ENCODE measurements at places on chromosomes 7 and 10. TPM values are rescaled to one million over a fixed set of nuclear protein-coding genes. Genes with fewer than 3 reads are reported as not detected.

The ASB13 gene
- total RNA-seq = 69.2 TPM

The NPFFR1 gene
- not detected for total RNA-seq

The OR2A7 gene
- total RNA-seq = 14.1 TPM

The CNPY1 gene
- not detected for total RNA-seq

The CYP26C1 gene
- not detected for total RNA-seq

The ZNF722 gene
- total RNA-seq = not detected

The OPN1SW gene
- not detected for total RNA-seq

The CNNM2 gene
- total RNA-seq = 48.0 TPM

The SPDYE2 gene
- not detected for total RNA-seq

The DOCK4 gene
- 17.5 TPM for total RNA-seq

The SPDYE16 gene
- not detected for total RNA-seq

GRCh38 chr10:102917314-102917961 is 656 bp upstream of the CNNM2 start:
- peak overlapping the region; percentile 85 for H3K4me3 ChIP-seq
- H3K36me3 ChIP-seq = no peaks in the 10 kb centered on the region
- peak; percentile 86 for DNase-seq
- no peaks in the 10 kb centered on the region for H3K27me3 ChIP-seq
- H3K4me1 ChIP-seq = peaks cover 29% of the 10 kb centered on the region

GRCh38 chr10:2392145-2392812 is 655.0 kb upstream of the ADARB2 start:
- H3K27me3 ChIP-seq = no peaks in the 10 kb centered on the region
- DNase-seq = no peak
- H3K4me1 ChIP-seq = no peaks in the 10 kb centered on the region
- no peaks in the 10 kb centered on the region for H3K36me3 ChIP-seq
- H3K27ac ChIP-seq = no peak overlapping the region

DNA sequence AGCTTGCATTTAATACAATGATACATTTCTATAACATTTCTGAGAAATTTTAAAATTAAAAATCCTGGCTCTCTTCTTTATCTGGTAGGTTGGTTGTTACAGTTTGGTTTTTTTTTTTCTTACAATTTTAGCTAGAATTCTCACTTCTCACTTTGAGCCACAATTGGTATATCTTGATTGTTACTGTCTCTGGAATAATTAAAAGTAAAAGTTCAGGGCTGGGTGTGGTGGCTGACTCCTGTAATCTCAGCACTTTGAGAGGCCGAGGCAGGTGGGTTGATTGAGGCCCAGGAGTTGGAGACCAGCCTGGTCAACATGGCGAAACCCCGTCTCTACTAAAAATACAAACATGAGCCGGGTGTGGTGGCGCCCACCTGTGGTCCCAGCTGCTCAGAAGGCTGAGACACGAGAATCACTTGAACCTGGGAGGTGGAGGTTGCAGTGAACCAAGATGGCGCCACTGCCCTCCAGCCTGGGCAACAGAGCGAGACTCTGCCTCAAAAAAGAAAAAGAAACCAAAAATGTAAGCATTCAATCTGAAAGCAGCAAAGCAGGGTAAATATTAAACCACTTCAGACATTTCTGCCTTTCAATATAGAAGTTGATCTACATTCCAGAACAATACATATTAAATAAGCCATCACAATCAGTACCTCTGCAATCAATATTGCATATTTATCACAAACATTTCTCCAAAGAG is 88.6 kb upstream of the PFKP start:
- H3K27me3 ChIP-seq = peaks cover 4% of the 10 kb centered on the region
- no peak overlapping the region for H3K27ac ChIP-seq
- no peaks in the 10 kb centered on the region for H3K36me3 ChIP-seq
- H3K4me1 ChIP-seq = no peaks in the 10 kb centered on the region
- no peak for DNase-seq
- no peak overlapping the region for H3K4me3 ChIP-seq

GRCh38 chr7:124996778-124997177 is 67.2 kb upstream of the POT1 start:
- H3K27ac ChIP-seq = no peak overlapping the region
- no peak for DNase-seq
- no peaks in the 10 kb centered on the region for H3K4me1 ChIP-seq
- no peaks in the 10 kb centered on the region for H3K36me3 ChIP-seq
- no peaks in the 10 kb centered on the region for H3K27me3 ChIP-seq

- DNase-seq = peak; percentile 70
- H3K27me3 ChIP-seq = no peaks in the 10 kb centered on the region
- no peak overlapping the region for H3K4me3 ChIP-seq
- peaks cover 26% of the 10 kb centered on the region for H3K4me1 ChIP-seq
- peaks cover 10% of the 10 kb centered on the region for H3K36me3 ChIP-seq
Observed at GRCh38 chr7:104174798-104175197, 33.0 kb downstream of the ORC5 start.

- no peak overlapping the region for H3K27ac ChIP-seq
- no peaks in the 10 kb centered on the region for H3K36me3 ChIP-seq
- H3K4me1 ChIP-seq = no peaks in the 10 kb centered on the region
Observed at GRCh38 chr7:141360416-141360760, 190.8 kb upstream of the AGK start.

DNA sequence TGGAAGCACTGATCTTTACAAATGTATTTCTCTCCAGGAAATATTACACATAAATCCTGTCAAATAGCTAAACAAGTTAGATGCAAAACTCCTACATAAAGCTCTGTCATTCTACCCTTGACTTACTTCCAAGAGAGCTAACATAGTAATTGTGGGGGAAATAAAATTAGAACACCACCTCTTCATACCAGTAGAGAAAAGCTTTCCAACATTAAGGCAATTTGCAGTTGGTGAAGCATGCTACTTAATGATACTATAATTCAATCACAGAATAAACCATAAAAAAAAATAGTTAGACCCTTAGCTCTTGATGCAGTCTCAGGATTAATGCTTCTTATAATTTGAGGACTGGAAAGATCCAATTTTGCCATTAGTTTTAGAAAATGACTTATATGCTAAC is 35.2 kb downstream of the SEMA3A start:
- no peak for DNase-seq
- peaks cover 3% of the 10 kb centered on the region for H3K4me1 ChIP-seq
- no peak overlapping the region for H3K4me3 ChIP-seq
- H3K36me3 ChIP-seq = no peaks in the 10 kb centered on the region

DNA sequence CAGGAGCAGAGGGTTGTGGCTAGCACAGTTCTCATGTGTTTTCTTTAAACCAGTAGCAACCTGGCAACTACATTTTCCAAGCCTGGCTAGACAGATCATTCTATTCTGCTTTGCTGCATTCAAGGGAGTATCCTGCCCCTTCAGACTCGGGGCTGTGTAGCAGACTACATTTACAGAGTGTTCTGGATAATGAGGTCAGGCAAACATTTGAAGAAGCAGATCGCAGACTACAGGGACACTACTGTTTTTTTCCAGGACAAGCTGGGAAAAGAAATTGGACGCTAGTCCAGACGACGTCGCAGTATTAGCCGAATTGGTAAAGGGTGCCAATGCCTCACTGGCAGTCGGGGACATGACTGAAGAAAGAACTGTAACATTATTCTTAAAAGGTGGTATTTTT is 61.0 kb upstream of the PAPSS2 start:
- H3K36me3 ChIP-seq = no peaks in the 10 kb centered on the region
- no peak for DNase-seq
- no peak overlapping the region for H3K4me3 ChIP-seq
- no peak overlapping the region for H3K27ac ChIP-seq
- H3K4me1 ChIP-seq = peaks cover 25% of the 10 kb centered on the region
- no peaks in the 10 kb centered on the region for H3K27me3 ChIP-seq

GRCh38 chr7:79552463-79552862 is 99.0 kb upstream of the MAGI2 start:
- no peaks in the 10 kb centered on the region for H3K4me1 ChIP-seq
- no peak overlapping the region for H3K27ac ChIP-seq
- no peaks in the 10 kb centered on the region for H3K36me3 ChIP-seq
- no peaks in the 10 kb centered on the region for H3K27me3 ChIP-seq
- H3K4me3 ChIP-seq = no peak overlapping the region

DNA sequence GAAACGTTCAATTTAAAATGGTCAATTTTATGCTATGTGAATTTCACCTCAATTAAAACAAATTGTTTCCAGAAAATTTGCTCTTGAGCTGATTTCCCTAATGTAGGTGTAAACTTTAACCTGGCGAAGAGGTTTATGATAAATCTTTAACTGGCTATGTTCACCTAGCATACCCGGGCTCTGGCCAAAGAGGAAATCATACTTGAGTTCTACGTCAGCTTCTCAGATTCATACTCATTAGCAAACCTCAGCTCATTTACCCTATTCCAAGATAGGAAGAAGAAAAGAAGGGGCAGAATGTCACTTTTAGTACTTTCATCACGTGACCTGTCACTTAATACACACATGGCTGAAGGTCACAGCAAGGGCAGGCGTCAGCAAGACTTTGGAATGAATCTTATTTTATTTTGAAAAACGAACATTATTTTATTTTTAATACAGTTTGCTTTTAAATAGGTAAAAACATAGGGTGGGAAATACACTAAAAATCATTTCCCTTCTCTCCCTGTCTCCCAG is 97.0 kb downstream of the ABLIM1 start:
- H3K27ac ChIP-seq = no peak overlapping the region
- no peaks in the 10 kb centered on the region for H3K4me1 ChIP-seq
- H3K27me3 ChIP-seq = no peaks in the 10 kb centered on the region
- no peak overlapping the region for H3K4me3 ChIP-seq
- no peaks in the 10 kb centered on the region for H3K36me3 ChIP-seq
- no peak for DNase-seq

DNA sequence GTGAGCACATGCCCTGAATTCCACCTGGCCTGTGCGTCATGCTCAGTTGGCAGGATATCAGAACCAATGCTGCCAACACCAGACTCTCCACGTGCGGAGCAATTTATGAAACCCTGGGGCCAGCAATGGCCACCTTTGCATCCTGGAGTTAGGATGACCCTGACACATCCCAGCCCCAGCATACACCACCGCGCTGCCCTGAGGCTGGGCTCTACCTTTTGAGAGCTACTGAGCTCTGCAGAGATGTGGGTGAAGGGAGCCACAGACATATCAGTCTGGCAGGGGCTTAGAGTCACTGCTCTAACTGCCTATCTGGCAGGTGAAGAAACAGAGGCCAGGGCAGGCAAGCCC is 41.9 kb downstream of the SYPL1 start:
- H3K36me3 ChIP-seq = no peaks in the 10 kb centered on the region
- H3K27ac ChIP-seq = peak overlapping the region; percentile 90
- H3K27me3 ChIP-seq = no peaks in the 10 kb centered on the region
- H3K4me3 ChIP-seq = no peak overlapping the region
- peaks cover 27% of the 10 kb centered on the region for H3K4me1 ChIP-seq

- DNase-seq = no peak
- H3K4me3 ChIP-seq = no peak overlapping the region
- no peak overlapping the region for H3K27ac ChIP-seq
Observed at GRCh38 chr7:45569290-45569685, 4.9 kb upstream of the ADCY1 start.

- no peaks in the 10 kb centered on the region for H3K27me3 ChIP-seq
- H3K4me1 ChIP-seq = no peaks in the 10 kb centered on the region
- H3K4me3 ChIP-seq = no peak overlapping the region
- H3K36me3 ChIP-seq = no peaks in the 10 kb centered on the region
- DNase-seq = no peak
- H3K27ac ChIP-seq = no peak overlapping the region
Observed at GRCh38 chr7:178444-178843, 13.9 kb upstream of the FAM20C start.

DNA sequence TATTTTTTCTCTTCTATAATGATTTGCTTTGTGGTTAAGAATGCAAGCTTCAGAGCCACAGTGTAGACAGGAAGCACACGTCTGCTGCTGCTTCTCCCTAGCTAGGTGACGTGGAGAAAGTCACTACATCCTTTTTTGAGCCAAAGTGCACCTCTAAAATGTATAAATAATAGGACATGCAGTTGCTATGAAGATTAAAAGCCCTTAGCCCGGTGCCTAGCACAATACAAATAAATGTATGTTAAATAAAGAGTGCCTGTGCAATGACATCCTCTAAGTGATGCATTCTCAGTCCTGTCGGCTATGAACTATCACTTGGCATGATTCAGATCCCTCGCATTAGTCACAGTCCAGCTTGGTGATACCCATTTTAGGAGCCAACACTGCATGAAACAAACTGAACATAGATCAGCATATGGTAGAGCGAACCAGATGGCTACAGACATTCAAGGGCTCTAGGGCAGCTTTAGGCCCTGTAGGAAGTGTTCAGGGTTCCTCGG is 4.8 kb upstream of the TRDMT1 start:
- H3K4me3 ChIP-seq = no peak overlapping the region
- H3K27me3 ChIP-seq = no peaks in the 10 kb centered on the region
- H3K36me3 ChIP-seq = no peaks in the 10 kb centered on the region
- peaks cover 4% of the 10 kb centered on the region for H3K4me1 ChIP-seq
- DNase-seq = no peak

GRCh38 chr7:17405786-17406185 is 107.3 kb downstream of the AHR start:
- no peak overlapping the region for H3K27ac ChIP-seq
- H3K27me3 ChIP-seq = no peaks in the 10 kb centered on the region
- H3K36me3 ChIP-seq = no peaks in the 10 kb centered on the region
- no peak overlapping the region for H3K4me3 ChIP-seq
- no peak for DNase-seq

GRCh38 chr7:25259487-25260243 is 31.4 kb upstream of the NPVF start:
- peaks cover 14% of the 10 kb centered on the region for H3K4me1 ChIP-seq
- no peaks in the 10 kb centered on the region for H3K27me3 ChIP-seq
- DNase-seq = peak; percentile 76
- peak overlapping the region; percentile 76 for H3K27ac ChIP-seq

GRCh38 chr7:50645186-50645585 is 80.0 kb upstream of the DDC start:
- no peak overlapping the region for H3K4me3 ChIP-seq
- no peak overlapping the region for H3K27ac ChIP-seq
- no peak for DNase-seq
- no peaks in the 10 kb centered on the region for H3K36me3 ChIP-seq
- no peaks in the 10 kb centered on the region for H3K27me3 ChIP-seq

DNA sequence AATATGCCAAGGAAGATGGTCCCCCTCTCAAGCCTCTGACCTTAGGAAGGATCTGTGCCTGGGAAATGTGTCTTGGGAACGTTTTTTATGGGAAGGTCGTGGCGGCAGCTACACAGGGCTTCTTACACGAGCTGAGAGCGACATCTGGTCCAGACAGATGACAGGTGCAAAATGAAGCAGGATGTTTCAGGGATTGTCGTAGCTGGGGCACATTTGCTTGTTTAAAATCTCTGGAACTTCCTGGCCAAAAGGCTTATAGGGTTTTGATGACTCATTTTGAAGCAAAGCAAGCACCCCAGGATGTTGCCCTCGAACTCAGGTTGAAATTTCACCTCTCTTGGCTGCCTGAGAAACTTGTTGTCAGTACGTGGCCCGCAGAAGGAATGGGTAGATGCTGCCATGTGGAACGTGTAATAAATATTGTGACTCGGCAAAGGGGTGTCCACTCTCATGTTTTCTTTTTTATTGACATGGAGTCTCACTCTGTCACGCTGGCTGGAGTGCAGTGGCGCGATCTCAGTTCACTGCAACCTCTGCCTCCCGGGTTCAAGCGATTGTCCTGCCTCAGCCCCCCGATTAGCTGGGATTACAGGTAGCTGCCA is 117.5 kb downstream of the CAMK1D start:
- DNase-seq = no peak
- no peaks in the 10 kb centered on the region for H3K36me3 ChIP-seq
- H3K4me3 ChIP-seq = no peak overlapping the region
- peaks cover 26% of the 10 kb centered on the region for H3K4me1 ChIP-seq

GRCh38 chr7:143965280-143965679 is 10.6 kb downstream of the OR2F1 start:
- no peaks in the 10 kb centered on the region for H3K27me3 ChIP-seq
- H3K27ac ChIP-seq = no peak overlapping the region
- H3K4me3 ChIP-seq = no peak overlapping the region
- no peak for DNase-seq
